Activated CD4-positive, alpha-beta T cell treated with anti-CD3 and anti-CD28 coated beads, Interleukin-2, amount 50 U/mL, for 16 hours (primary cell): ENCODE measurements at places on chromosomes 3 and 15.

DNA sequence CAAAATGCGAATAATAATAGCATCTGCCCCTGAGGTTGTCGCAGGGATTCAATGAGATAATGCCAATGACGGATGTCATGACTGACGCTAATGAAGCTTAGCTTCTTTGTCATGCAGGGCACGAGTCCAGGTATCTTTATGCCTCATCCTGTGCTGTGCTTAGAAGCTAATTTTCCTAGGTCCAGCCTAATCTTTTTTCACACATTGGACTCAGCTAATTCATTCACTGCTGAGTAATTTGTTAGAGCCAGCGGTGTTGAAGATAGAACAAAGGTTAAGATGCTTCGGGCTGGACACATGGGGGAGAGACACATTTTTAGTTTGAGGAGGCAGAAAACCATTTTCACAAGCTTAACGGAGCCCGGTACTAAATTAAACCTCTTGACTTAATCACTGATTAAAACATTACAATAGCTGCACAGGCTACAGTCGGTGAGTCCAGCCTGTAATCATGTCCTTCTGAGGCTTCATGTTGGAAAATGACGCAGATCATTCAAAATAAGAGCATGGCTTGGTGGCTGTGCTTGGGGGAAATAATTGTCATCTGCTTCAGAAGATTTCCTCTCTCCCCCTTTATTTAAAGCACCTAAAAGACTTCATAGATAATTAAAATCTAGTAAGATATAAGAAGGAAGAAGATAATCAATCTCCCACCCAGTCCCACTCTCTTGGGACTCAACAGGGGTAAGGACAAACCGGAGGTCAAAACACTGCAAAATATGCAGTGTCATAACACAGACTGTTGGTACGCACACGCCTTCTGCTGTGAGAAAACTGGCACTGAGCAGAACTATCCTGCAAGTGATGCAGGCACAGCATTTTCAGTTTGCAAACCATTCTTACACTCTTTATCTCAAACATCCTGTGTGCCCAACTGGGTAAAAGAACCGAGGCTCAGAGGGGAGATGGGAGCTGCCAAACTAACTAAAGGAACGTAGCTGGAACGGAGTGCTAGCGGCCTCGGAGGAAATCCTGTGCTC lies 3.3 kb upstream of the CCDC174 start:
- no peak for DNase-seq

DNA sequence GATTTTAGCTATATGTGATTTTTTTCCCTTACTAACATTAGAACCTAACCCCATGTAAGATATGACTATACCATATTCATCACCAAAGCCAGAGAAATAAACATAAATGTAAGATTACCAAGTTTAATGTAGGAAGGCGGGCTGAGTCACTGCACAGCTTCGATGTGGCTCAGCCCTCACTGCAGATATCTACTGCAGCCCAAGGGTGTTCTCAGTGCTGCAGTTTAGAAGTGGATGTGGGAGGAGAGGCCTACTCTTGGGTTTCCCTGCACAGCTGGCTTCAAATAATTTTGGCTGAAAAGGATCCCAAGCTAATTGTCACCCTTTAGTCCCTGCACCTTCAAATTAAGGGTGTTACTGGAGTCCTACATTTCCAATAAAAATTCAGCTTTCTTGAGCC lies 9.3 kb downstream of the ARPP19 start:
- DNase-seq: peak; percentile 80

GRCh38 chr15:83514584-83514983 lies 67.4 kb downstream of the SH3GL3 start:
- DNase-seq: no peak

DNA sequence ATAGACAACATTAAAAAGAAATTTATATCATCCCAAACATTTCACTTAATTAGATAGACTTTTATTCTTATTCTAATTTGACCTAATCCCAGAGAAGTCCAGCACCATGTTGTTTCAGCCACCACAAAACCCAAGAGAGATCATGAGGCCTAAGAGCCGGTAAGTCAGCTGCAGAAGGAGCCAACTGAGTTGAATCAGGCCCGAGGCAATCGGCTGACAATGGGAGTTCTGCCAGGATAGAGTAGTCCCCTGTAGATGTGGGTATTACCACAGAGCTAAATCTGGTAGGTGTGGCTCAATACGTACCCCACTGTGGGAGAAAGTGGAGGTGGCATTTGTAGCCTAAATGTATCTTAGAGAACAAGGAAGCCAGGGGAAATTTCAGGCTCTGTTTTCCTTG lies 49.7 kb upstream of the UMPS start:
- DNase-seq: no peak

GRCh38 chr15:39243396-39243795 lies 337.5 kb upstream of the THBS1 start:
- DNase-seq: no peak

DNA sequence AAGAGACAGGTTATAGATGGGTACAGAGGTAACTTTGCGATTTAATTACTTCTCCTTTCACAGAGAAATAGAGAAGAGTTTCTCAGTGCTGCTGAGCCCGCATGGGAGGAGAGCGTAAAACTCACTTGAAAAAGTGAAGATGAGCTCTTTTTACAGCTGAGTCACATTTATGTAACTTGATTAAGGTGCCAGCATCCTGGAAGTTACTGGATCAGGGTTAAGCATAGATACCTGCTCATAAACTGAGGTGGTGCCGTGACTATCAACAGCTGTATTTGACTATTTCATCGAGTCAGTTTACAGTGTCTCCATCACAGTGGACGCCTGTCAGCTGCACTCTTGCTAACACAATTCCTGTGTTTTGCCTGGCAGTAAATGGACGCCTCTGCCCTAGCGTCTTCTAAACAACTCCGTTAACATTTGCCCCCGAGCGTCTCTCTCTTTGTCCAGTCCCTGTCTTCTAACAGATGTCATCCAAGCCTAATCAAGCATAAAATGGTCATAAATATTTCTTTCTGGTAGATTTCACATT lies 414.6 kb downstream of the FOXP1 start:
- DNase-seq: no peak

DNA sequence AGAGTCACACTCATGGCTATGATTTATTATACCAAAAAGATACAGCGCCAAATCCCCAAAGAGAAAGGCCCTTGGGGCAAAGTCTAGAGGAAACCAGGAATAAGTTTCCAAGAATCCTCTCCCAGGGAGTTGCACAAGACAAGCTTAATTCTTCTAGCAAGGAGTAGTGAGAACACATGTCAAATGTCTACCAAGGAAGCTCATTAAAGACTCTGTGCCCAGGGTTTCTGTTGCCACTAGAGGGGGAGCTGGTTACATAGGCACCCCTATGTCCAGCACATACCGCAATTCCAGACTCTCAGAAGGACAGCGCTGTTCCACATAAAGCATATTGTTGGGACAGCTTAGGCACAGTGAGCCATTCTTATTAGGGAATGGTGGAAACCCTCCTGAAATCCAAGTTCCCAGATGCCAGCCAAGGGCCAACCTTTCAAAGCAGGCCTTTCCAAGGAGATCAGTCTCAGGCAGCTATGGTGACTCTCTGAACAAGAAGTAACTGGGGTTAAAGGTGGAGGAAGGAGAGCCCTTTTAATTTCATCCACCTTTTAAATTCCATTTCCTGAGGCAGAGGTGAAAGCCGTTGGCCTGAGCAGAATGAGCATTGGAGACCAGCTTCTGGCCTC lies 194.2 kb downstream of the UACA start:
- DNase-seq: no peak
